Body of pancreas (tissue), 4 donors: ENCODE measurements at places on chromosomes 2 and 18. TPM values are rescaled to one million over a fixed set of nuclear protein-coding genes. Genes with fewer than 3 reads are reported as not detected.

Gene FTCDNL1
- total RNA-seq, result 2.6 TPM

DNA sequence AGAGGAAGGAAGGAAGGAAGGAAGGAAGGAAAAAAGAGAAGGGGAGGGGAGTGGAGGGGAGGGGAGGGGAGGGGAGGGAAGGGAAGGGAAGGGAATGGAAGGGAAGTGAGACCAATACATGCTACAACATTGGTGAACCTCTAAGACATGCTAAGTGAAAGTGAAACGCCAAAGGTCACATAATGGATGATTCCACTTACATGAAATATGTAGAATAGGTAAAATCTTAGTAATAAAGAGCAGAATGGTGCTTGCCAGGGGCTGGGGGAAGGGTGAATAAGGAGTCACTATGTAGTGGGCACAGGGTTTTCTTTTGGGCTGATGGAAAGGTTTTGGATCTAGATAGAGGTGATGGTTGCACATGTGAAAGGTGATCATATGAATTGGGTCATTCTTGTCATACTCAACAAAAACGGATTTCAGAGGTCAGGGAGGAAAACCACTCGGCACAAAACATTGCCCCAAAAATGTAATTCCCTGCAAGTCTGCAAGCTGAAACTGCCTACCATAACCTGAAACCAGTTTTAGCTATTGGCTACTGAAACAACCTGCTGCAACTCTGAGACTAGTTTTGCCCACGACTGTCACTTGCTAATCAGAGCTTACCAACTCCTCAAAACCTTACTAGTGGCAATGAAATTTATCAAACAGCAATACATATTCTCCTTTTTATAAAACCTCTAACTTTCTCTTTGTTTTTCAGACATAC lies 59.2 kb downstream of the CCDC141 start:
- H3K27me3 ChIP-seq, result no peaks in the 10 kb centered on the region
- H3K4me1 ChIP-seq, result no peaks in the 10 kb centered on the region
- H3K4me3 ChIP-seq, result no peak overlapping the region
- no peaks in the 10 kb centered on the region for H3K36me3 ChIP-seq
- no peak overlapping the region for H3K27ac ChIP-seq

Gene ANKRD62
- total RNA-seq, result 14.2 TPM

DNA sequence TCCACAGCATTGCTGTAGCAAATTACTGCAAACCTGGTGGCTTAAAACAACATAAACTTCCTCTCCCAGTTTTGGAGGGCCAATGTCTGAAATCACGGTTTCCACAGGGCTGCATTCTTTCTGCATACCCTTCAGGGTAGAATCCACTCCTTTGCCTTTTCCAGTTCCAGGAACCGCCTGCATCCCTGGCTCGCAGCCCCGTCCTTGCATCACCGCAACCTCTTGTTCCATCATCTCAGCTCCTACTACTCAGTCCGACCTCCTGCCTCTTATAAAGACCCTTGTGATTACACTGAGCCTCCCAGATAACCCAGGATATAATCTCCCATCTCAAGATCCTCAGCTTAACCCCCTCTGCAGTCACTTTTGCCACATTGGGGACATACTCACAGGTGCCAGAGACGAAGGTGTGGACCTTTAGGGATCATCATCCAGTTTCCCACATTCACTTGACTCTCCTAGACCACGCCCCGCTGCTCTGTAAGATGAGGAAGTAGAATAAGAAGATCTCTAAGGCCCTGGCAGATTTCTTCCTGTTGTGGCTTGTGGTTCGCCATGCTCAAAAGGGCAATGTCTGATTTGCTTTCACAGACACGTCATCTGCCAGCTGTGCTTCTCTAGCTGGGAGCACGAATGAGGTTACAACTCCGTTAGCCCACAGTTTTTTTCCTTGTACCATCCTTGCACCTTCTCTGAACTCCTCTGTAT lies 103.6 kb upstream of the AGAP1 start:
- DNase-seq, result no peak
- no peak overlapping the region for H3K27ac ChIP-seq
- no peak overlapping the region for H3K4me3 ChIP-seq
- no peaks in the 10 kb centered on the region for H3K27me3 ChIP-seq

Gene ZSCAN30
- total RNA-seq, result 9.9 TPM

DNA sequence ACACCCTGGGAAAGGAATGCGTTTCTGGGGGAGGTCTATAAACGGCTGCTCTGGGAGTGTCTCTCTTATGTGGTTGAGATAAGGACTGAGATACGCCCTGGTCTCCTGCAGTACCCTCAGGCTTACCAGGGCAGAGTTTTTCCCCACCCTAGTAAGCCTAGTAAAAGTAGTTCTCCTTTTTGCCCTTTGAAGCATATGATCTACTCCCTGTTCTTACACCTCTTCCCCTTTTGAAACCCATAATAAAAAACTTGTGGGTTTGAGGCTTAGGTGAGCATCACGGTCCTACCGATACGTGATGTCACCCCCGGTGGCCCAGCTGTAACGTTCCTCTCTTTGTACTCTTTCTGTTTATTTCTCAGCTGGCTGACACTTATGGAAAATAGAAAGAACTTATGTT lies 97.4 kb downstream of the FSIP2 start:
- no peaks in the 10 kb centered on the region for H3K27me3 ChIP-seq
- DNase-seq, result no peak
- no peak overlapping the region for H3K27ac ChIP-seq
- H3K36me3 ChIP-seq, result no peaks in the 10 kb centered on the region
- H3K4me3 ChIP-seq, result no peak overlapping the region
- H3K4me1 ChIP-seq, result no peaks in the 10 kb centered on the region

Gene MROH2A
- total RNA-seq, result not detected

Gene ZBTB7C
- total RNA-seq, result 2.3 TPM

DNA sequence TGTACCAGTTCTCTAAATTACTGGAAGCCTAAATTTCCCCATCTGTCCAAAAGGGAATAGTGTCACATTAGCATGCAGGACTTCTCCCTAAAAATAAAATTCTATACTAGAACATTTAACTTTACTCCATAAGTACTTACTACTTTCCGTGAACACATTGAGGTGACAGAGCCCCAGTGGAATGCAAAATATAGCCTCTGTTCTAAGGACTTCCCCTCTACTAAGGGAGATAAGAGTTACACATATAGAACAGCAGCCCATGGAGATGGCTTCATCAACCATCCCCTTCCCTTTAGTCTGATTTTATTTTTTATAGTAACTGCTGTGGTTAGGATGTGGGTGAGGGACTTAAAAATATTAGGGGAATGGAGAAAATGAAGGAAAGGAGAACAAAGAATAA lies 68.9 kb upstream of the STPG4 start:
- H3K4me1 ChIP-seq, result peaks cover 23% of the 10 kb centered on the region
- DNase-seq, result no peak
- H3K36me3 ChIP-seq, result no peaks in the 10 kb centered on the region

DNA sequence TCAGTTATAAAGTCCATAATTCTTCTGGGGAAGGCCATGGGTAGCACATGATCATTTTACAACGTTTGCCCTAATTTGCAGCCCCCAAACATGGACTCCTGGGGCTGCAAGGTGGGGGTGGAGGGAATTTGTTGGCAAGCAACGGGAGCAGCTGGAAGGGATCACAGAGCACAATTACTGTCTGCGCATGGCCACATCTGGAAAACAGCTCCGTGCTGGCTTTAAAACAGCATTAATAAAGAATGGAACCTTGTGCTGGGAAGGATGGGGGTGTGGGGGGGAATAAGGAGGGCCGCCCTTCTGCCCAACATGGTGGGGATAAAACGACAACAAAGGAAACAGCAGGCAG lies 60.9 kb upstream of the SLC14A2 start:
- H3K4me3 ChIP-seq, result no peak overlapping the region
- no peak overlapping the region for H3K27ac ChIP-seq
- no peak for DNase-seq
- H3K4me1 ChIP-seq, result no peaks in the 10 kb centered on the region

GRCh38 chr18:76821875-76822505 lies 367 bp upstream of the ZNF236 start:
- no peaks in the 10 kb centered on the region for H3K36me3 ChIP-seq
- H3K27ac ChIP-seq, result peak overlapping the region; percentile 97
- H3K27me3 ChIP-seq, result no peaks in the 10 kb centered on the region

DNA sequence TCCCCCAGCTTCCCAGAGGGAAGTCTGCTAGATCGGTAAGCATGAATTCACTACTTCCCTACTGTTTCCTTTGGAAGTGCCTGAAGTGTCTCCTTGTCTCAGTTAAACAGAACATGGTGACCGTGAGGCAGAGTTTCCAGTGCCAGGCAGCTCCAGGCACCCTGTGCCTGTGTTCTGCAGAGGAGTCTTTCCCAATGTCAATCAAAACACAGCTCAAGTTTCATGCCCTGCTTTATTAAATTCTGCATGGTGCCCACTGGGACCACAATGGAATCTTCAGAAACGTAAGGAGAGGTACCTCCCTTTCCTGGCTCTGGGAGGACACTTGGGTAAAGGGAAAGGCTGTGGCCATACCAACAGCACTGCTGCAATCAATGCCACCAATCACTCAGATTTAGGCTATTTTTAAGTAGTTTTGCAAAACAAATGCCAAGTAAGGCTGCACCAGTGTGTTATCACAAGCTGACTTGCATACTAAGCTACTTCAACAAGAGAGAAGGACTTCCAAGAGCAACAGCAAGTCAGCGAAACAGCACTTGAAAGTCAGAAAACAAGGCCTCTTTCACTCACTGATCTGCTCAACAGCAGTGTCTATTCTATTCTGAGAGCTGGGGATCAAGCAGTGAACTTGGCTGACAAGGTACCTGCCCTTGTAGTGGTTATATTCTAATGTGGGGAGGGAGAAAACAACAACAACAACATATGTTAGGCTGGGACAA lies 14.9 kb downstream of the LPIN2 start:
- DNase-seq, result no peak
- peak overlapping the region; percentile 19 for H3K27ac ChIP-seq
- H3K27me3 ChIP-seq, result no peaks in the 10 kb centered on the region

Gene C1QL2
- total RNA-seq, result 1.0 TPM

DNA sequence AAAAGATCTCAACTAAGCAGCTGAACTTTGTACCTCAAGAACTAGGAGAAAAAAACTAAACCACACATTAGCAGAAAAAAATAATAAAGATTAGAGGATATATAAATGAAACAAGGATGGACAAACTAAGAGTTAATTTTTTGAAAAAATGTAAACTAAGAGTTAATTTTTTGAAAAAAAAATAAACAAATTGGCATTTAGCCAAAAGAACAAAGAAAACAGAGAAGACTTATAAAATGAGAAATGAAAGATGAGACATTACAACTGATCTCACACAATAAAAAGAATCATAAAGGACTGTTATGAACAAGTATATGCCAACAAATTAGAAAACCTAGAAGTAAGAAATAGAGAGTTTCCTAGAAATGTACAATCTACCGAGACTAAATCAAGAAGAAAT lies 859.2 kb upstream of the GYPC start:
- H3K27ac ChIP-seq, result no peak overlapping the region
- no peaks in the 10 kb centered on the region for H3K36me3 ChIP-seq
- H3K4me1 ChIP-seq, result no peaks in the 10 kb centered on the region
- no peak overlapping the region for H3K4me3 ChIP-seq

DNA sequence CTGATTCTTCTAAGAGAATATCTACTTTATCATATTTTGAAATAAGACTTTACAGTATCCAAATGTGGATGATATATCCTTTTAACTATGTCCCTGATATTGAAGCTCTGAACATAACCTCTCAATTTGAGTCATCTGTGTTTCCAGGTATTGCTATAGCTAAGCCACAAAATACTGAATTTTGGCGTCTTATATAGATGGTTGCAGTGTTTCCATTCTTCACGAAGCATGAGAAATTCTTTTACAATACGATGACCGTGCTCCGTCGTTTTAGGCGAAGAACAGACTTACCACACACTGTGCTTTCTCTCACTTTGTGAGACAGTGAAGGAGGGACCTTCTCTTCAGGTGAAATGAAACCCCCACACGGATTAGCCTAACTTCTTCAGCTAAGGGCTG lies 45.3 kb downstream of the LRRFIP1 start:
- H3K36me3 ChIP-seq, result no peaks in the 10 kb centered on the region
- H3K4me1 ChIP-seq, result peaks cover 23% of the 10 kb centered on the region
- no peaks in the 10 kb centered on the region for H3K27me3 ChIP-seq

GRCh38 chr18:44537526-44537925 lies 143.2 kb upstream of the SETBP1 start:
- H3K4me1 ChIP-seq, result no peaks in the 10 kb centered on the region
- no peak overlapping the region for H3K27ac ChIP-seq
- DNase-seq, result no peak
- H3K4me3 ChIP-seq, result no peak overlapping the region
- no peaks in the 10 kb centered on the region for H3K36me3 ChIP-seq
- H3K27me3 ChIP-seq, result no peaks in the 10 kb centered on the region

Gene IL37
- not detected for total RNA-seq

GRCh38 chr2:157055660-157056199 lies 201.8 kb upstream of the GALNT5 start:
- DNase-seq, result no peak
- H3K27me3 ChIP-seq, result no peaks in the 10 kb centered on the region
- H3K4me3 ChIP-seq, result no peak overlapping the region
- no peaks in the 10 kb centered on the region for H3K4me1 ChIP-seq
- no peak overlapping the region for H3K27ac ChIP-seq

Gene RBM44
- 0.52 TPM for total RNA-seq

DNA sequence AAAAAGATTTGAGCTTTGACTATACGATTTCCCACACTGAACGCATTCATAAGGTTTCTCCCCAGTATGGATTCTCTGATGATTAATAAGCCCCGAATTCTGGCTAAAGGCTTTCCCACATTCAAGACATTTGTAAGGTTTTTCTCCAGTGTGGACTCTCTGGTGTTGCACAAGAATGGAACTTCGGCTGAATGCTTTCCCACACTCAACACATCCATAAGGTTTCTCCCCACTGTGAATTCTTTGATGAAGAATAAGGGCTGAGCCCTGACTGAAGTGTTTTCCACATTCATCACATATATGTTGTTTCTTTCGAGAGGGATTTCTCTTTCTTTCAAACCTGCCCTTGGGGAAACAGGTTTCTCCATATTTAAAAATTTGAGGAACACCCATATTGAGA lies 6.9 kb downstream of the ZNF24 start:
- H3K27ac ChIP-seq, result no peak overlapping the region
- peaks cover 53% of the 10 kb centered on the region for H3K4me1 ChIP-seq
- no peak for DNase-seq
- H3K4me3 ChIP-seq, result no peak overlapping the region
- H3K36me3 ChIP-seq, result peaks cover 10% of the 10 kb centered on the region

Gene KIF3C
- 3.1 TPM for total RNA-seq

- H3K4me3 ChIP-seq, result no peak overlapping the region
- no peak overlapping the region for H3K27ac ChIP-seq
- H3K4me1 ChIP-seq, result peaks cover 6% of the 10 kb centered on the region
- no peaks in the 10 kb centered on the region for H3K36me3 ChIP-seq
- H3K27me3 ChIP-seq, result no peaks in the 10 kb centered on the region
- DNase-seq, result no peak
These were observed 239.6 kb downstream of the LPIN1 start for GRCh38 chr2:11985817-11986566.

GRCh38 chr18:63017076-63017475 lies 301.7 kb downstream of the PHLPP1 start:
- H3K27ac ChIP-seq, result no peak overlapping the region
- H3K4me1 ChIP-seq, result no peaks in the 10 kb centered on the region
- DNase-seq, result no peak
- no peaks in the 10 kb centered on the region for H3K36me3 ChIP-seq
- no peaks in the 10 kb centered on the region for H3K27me3 ChIP-seq

- no peak for DNase-seq
- H3K4me1 ChIP-seq, result no peaks in the 10 kb centered on the region
- H3K27me3 ChIP-seq, result no peaks in the 10 kb centered on the region
These were observed 30.5 kb upstream of the SGPP2 start for GRCh38 chr2:222393733-222394267.
